Naive B cell (primary cell): ENCODE measurements at places on chromosomes 13 and 19.
A peak's percentile ranks its signal among the peaks of the same experiment; 100 is the strongest.

GRCh38 chr13:86087244-86087643 is 288.0 kb upstream of the SLITRK6 start:
- no peak for DNase-seq

DNA sequence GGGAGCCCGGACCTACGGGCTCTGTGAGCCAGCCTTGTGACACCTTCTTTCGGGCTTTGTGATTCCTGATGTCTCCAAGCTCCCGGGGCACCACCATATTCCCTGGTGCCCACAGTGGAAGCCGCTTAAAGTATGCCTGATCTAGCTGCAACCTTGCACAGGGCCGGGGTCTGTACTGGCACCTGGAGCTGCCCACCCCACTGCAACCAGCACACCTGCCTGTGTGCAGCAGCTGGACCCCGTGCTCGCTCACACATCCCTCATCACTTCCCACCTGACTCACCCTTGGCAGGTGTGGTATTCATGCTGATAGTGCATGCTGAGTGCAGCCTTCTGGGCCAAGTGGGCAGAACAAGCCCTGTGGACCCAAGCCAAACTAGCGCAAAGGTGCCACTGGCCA is 1981.1 kb upstream of the PCDH20 start:
- no peak for DNase-seq

- DNase-seq, result no peak
These were observed 201.0 kb upstream of the RXFP2 start for GRCh38 chr13:31538067-31539042.

DNA sequence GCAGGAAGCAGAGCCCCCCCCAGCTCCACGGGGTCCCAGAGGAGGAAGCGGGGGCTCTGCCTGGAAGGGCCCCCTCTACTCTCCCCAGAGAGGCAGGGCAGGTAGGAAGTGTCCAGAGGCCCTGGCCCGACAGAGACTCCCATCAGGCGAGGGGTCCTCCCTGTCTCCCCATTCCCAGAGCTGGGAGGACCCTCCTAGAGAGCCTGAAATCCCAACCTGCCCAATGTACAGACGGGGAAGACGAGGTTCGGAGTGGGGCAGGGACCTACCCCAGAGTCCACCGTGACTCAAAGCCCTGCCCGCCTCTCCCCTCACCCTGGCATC is 1.1 kb downstream of the TLE2 start:
- no peak for DNase-seq

DNA sequence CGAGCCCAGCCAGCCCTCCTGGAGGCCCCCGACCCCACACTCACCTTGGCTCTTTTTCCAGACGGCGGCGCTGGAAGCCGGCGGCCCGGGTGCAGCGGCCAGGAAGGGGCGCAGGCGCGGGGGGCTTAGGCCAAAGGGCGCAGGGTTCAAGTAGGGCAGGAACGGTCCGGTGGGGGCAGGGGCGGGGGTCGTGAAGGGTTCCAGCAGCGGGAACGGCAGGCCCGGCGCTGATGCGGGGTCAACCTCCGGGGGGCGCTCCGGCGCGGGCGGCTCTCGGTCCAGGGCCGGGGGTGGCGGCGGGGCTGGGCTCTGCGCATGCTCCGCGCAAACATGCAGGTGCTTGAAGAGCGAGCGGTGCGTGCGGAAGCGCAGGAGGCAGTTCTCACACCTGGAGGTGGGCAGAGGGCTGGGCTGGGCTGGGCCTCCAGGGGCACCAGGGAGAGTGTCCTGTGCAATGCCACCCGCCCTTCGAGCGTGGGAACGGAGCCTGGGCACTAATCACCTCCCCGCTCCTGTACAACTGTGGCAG is 2.3 kb downstream of the ZNF414 start:
- no peak for DNase-seq

GRCh38 chr13:60756306-60756705 is 359.3 kb downstream of the TDRD3 start:
- DNase-seq, result no peak

DNA sequence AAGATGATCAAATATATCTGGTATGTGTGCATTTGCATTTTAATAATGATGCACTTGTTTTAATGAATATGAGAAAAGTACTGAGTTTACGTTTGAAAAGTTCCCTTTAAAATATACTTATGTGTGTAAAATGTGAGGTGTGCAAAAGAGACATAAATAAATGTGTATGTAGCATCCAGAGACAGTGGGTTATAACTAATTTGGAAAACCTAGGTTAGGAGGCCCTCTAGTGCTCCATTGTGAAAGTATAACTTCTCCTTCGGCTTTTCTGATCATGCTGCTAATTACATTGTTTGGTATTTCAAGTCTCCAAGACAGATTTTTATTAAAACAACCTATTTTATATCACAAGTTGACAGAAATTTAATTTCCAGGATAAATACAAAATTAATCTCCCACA is 30.1 kb downstream of the SCEL start:
- DNase-seq, result peak; percentile 26
